Left kidney (tissue), 8 donors: ENCODE measurements at places on chromosomes 2 and 18. TPM values are rescaled to one million over a fixed set of nuclear protein-coding genes. Genes with fewer than 3 reads are reported as not detected.

- no peak for DNase-seq
These were observed 9.1 kb upstream of the ZNF804A start for GRCh38 chr2:184589261-184589660.

- peak; percentile 18 for DNase-seq
These were observed 1.9 kb downstream of the DOK6 start for GRCh38 chr18:69402533-69402989.

DNA sequence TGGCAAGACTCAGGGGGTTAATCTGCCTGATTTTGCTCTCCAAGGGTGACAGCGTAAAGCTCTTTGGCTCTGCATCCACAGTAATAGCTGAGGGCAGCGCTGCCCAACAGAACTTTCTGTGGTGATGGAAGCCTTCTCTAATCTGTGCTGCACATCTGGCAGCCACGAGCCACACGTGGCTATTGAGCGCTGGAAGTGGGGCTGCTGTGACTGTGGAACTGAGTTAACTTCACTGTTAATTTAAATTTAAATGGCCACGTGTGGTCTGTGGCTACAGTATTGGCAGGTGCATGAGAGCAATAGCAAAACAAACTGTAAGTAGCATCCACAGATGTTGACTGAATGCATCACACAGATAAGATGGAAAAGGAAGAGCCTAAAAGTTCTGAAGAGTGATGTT, 47.3 kb upstream of the TMEM200C start:
- no peak for DNase-seq

DNA sequence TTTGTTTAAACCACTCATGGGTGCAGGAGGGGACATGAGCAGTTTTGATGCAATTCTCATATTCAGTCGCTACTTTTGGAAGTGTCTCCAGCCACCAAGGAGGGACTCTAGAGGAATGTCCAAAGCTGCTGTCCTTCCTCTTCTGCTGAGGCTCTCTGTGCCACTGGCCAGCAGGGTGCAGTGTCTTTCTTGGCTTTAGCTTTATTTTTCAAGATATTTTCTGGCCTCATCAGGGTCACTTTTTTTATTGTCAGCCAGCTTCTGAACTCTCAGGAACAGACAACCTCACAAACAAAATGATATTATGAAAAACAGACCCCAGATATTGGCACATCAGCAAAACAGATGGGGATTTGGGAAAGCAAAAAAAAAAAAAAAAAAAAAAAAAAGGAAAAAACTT, 289.3 kb upstream of the ZSWIM2 start:
- no peak for DNase-seq

DNA sequence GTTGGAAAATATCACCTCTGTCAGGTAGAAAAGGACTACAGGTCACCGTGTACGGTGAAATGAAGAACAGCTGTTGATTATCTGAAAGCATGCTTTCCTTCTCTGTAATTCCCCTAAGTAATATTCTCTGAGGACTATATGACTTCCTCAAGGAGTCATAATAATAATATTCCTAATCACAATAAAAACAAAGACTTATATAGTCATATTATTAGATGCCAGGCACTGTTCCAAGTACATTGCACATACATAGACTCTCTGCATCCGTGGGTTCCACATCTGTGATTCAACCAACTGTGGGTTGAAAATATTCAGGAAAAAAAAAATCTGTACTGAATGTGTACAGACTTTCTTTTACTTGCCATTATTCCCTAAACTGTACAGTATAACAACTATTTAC, 512.4 kb upstream of the ID2 start:
- DNase-seq, result no peak

DNA sequence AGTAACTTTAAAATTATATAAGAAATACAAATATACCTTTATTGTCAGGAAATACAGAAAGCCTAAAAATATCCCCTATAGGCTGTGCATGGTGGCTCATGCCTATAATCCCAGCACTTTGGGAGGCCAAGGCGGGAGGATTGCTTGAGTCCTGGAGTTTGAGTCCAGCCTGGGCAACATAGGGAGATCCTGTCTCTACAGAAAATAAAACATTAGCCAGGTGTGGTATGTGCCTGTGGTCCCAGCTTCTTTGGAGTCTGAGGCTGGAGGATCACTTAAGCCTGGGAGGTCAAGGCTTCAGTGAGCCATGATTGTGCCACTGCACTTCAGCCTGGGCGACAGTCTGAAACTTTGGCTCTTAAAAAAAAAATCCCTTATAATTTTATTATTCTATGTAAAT, 29.1 kb downstream of the GLS start:
- DNase-seq, result no peak

GRCh38 chr18:62828852-62829251, 113.5 kb downstream of the PHLPP1 start:
- DNase-seq, result no peak

DNA sequence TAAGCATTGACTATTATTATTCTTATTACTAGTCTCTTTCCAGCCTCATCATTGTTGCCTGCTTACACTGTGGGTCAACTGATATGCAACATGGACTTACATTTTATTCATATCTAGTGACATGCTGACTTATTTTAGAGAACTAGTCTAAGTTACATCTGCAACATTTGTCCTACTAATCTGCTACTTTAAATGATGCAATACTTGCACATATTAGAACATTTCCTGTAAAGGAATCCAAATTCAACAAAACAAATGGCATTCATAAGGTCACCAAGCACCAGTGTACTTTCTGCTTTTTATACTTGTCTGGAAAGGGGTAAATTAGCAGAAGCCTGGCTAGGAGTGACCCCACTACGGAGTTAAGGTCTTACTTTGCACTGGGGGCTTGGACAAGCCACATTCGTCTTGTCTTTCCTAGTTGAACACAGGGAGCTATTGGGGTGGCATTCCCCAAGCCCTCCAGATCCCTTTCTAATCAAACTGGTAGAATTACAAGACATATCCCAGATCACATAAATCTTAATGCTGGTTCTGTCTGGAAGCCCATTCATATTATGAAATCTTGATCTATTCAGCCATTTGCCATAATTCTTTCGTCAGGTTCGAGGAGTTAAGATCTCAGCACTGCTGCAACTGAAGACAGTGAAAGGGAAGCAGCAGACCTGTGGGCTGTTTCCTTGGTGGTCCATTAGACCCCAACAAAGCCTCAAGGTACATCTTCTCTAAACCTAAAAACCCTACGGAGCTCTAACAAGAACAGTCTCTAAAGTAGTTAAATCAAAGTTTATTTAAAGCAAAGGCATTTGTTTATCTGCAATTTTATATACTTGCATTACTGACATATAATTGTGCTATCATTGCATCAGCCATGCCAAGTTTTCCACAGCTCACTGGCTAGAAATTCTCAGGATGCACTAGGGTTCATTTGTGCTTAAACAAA, 49.9 kb upstream of the RTN4 start:
- DNase-seq, result no peak

GRCh38 chr2:85554980-85555612, 6.2 kb downstream of the GGCX start:
- DNase-seq, result no peak

- DNase-seq, result no peak
These were observed 12.0 kb upstream of the SLC38A11 start for GRCh38 chr2:164967361-164967760.

DNA sequence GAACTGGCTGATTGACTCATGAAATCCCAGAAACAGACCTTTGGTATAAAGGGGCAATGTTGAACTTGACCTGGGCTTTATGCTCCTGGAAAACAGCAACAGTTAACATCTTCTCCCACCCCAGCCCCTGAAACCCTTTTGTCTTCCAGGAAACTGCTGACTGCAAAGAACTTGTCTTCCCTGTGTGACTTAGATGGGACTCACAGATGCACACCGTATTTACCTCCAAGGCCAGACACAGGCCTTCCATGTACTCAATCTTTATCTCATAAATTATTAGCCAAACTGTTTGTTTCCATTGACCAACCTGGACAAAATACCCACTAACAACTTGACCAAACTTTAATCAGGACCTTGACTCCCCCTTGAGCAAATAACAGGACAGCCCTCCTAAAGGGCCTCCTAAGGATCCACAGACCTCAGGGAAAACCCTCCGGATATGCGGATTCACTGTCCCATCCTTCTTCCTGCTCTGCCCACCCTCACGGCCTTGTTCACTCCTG, 36.3 kb downstream of the PIEZO2 start:
- no peak for DNase-seq

- no peak for DNase-seq
These were observed 99.0 kb downstream of the L3MBTL4 start for GRCh38 chr18:6315517-6316331.

DNA sequence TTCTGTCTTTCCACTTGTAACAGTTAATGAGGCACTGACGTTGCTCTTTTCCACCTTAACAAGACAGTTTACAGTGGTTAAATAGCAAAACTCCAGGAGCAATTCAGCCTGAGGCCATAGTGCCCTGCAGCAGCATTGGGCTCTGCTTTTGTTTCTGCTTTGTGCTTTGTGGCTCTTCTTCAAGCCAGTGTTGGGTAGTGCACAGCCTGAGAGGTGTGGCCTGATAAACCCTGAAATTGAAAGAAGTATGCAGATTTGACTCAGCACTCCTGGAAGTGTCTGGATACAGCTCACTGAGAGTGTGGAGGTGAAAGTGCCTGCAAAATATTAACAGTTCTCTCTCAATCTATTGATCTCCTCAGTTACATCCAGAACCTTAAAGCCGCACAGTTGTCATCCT, 63.0 kb downstream of the STK25 start:
- DNase-seq, result no peak

DNA sequence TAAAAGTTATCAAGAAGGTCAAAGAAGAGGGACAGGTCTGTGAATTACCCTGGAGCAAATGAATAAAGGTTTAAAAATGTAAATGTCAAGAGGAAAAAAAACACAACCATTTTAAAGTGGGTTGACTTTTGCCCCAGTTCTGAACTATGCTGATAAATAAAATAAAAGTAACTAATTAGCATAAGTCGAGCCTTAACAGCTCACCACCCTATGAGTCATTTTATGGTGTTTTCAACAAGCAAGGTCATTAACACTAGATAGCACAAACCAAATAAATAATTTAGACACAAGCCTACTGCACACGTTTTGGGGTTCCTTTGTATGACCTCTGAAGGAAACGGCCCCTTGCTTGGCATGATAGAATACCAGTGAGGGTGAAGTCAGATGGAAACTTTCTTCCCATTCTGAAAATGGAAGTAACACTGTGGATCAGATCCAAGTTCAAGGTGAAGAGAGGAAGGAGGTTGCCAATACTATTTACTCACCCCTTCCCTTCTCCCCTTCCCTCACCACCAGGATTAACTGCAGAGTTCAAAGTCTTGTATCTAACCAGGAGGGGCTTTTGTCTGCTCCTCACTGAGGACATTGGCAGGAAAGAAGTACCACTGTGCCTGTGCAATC, 380.0 kb upstream of the ACVR2A start:
- no peak for DNase-seq

DNA sequence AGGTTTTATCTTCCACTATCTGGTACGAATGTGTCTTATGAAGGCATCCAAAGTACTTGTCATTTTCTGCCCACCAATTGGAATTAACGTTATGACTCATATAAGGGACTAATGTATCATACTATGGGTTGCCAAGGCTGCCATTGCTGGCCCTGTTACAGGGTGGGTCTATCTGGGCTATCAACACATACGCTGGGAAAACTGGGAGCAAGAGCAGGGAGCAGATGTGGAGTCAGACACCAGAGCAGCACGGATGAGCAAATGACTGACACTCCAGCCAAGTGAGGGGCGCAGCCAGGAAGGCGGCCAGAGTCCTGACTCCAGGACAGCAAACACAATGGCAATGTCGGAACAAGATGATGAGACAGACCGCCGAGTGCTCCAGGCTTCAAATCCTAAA, 145.9 kb downstream of the COPS8 start:
- no peak for DNase-seq

GRCh38 chr2:229884775-229885699, 36.8 kb downstream of the TRIP12 start:
- no peak for DNase-seq

DNA sequence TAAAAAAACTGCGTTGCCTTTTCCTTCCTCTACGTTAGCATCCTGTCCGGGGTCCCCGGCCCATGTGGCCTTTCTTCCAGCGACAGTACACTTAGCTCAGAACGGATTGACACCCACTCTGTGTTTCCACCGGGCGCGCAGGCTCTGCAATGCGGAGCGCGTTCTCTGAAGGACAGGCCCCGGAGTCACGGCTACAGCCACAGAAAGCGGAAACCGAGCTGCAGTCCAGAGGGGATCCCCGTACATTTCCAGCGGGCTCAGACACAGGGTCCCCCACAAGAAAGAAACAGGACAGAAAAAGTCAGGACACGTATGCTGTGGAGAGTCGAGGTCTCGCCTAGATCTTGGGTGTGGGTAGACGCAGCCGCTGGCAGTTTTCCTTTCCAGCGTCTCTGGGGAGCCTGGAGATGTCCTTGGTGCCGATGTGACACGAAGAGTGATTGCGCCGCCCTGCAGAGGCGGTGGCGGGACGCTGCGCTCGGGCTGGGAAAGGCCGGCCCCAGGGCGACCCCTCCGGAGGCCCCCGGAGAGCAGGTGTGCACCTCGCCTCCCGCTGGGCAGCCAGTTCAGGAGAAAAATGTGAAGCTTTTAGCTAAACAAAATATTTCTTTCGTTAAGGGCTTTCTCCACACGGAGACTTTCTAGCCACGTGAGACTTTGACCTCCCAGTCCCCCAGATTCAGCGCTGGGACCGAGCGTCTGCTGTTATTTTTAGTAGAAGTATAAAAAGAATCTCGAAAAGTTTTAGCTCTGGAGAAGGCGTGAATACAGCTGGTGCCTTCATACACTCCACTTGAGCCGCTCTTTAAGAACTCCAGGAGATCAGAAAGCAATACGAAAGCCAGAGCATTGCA, 1.3 kb upstream of the ACKR3 start:
- no peak for DNase-seq

GRCh38 chr2:101545950-101546349, 71.0 kb upstream of the RFX8 start:
- no peak for DNase-seq

GRCh38 chr2:165637396-165637795, 156.7 kb downstream of the GALNT3 start:
- DNase-seq, result no peak

- no peak for DNase-seq
These were observed 167.9 kb downstream of the TCF4 start for GRCh38 chr18:55419947-55420664.

GRCh38 chr2:12162269-12163247, 416.1 kb downstream of the LPIN1 start:
- DNase-seq, result no peak

DNA sequence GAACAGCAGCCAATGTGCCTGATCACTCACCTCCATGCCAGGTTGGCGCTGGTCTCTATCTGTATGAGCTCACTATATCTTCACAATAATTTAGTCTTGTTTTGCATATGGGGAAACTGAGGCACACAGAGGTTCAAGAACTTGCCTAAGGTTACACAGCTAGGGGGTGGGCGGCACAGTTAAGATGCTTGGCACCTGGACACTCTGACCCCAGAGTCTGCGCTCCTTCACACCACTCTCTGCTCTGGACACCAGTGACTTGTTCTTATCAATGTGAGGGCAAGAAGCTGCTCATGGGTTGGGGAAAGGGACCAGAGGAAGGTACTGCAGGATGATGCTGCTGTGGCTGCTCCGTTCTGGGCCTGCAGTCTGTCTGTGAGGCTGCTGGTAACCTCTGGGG, 27.1 kb downstream of the FBLN7 start:
- DNase-seq, result no peak

Gene ONECUT2
- polyA plus RNA-seq, result 0.12 TPM

Gene SCG2
- 0.75 TPM for polyA plus RNA-seq

Gene SLC5A7
- 1.3 TPM for polyA plus RNA-seq

Gene SKOR2
- polyA plus RNA-seq, result not detected

Gene SDC1
- polyA plus RNA-seq, result 22.2 TPM

Gene PPP1R1C
- 3.5 TPM for polyA plus RNA-seq

Gene RIT2
- polyA plus RNA-seq, result 0.13 TPM

Gene MYO5B
- 28.6 TPM for polyA plus RNA-seq

Gene CXCR1
- polyA plus RNA-seq, result not detected

Gene ACADL
- polyA plus RNA-seq, result 31.5 TPM

Gene DNER
- polyA plus RNA-seq, result 67.2 TPM

Gene BCL11A
- 15.1 TPM for polyA plus RNA-seq

Gene CNDP1
- polyA plus RNA-seq, result 1.6 TPM
